ENCODE measurements at places on chromosomes 5 and 9. TPM values are rescaled to one million over a fixed set of nuclear protein-coding genes. Genes with fewer than 3 reads are reported as not detected.
A peak's percentile ranks its signal among the peaks of the same experiment; 100 is the strongest.

The CDC42SE2 gene
- total RNA-seq = 170 TPM

DNA sequence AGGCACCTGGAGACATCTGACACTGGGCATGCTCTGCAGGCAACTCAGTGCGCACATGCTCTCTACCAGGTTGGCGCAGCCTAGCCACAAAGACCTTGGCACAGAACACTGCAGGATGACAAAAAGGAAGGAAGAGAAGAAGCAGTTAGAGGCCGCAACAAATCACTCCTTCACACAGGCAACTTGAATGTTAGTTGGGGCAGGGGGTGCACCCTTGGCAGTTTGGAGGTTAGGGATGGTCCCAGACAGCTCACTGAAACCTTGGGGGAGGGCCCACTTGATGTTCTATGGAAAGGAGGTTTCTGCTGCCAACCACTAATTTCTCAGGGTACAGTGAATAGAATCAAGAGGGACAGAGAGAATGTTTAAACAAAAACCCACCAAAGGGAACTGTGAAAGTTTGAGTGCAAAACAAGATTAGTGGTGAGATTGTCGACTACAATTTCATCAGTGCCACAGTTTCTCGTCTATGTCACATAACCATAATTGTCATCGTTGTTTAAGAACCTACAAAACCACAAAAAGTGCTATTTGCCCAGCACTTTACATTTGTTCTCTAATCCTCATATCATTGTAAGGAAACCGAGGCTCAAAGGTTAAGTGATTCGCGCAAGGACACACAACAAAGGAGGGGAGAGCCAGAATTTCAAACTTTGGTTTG, 48.7 kb downstream of the FBXW11 start:
- no peak for DNase-seq

DNA sequence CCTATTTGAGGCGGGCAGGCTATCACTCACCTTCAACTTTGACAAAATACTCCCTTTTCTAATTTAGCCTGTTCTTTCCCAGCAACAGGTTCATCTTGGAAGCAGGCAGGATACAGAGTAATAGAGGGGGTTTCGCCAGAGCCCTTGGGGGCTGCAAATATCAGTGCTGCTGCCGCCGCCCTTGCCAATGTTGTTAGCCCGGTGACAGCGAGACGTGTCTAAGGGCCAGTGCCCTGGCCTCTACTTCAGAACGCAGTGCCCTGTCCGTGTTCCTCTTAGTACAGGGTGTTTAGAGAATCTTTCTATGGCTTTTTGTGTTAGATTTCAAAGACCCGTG, 703 bp downstream of the FAM120AOS start:
- DNase-seq = peak; percentile 26

DNA sequence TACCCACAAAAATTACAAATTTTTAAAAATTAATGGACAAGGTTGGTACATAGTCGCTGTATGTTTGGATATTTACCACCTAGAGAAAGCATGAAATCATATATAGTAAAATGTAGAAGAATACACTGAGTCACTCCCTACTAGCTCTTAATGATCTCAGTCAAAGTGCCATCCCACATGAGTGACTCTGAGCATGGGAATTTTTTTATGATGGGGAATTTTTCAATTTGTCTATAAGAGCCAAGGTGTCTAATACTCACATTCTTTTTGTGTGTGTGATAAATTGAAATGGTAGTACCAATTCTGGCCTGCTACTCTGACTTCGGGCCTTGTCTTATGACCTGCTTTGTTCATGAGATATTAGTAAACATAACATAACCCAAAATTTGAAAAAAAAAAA, 483.2 kb downstream of the CDH10 start:
- no peak for DNase-seq
